ENCODE measurements at places on chromosomes 2 and 18.

GRCh38 chr2:174587579-174587978, 10.0 kb downstream of the WIPF1 start:
- DNase-seq, result no peak

GRCh38 chr2:156350374-156351142, 18.0 kb upstream of the NR4A2 start:
- DNase-seq, result no peak

DNA sequence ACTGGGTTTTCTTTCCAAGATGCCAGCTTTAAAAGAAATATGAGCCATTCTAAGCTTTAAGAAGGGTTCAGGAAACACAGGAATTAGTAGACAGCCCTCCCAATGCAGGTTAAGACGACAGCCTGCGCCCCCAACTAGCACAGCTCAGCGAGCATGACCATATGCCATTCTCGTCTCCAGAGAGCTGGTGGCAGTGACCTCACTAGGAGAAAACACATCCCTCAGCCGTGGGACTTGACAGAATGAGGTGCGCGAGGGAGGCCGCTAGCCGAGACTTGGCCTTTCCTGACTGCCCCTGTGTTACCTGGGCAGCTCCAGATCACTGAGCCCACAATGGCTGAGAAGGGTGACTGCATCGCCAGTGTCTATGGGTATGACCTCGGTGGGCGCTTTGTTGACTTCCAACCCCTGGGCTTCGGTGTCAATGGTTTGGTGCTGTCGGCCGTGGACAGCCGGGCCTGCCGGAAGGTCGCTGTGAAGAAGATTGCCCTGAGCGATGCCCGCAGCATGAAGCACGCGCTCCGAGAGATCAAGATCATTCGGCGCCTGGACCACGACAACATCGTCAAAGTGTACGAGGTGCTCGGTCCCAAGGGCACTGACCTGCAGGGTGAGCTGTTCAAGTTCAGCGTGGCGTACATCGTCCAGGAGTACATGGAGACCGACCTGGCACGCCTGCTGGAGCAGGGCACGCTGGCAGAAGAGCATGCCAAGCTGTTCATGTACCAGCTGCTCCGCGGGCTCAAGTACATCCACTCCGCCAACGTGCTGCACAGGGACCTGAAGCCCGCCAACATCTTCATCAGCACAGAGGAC, 103.9 kb downstream of the MAPK4 start:
- no peak for DNase-seq

DNA sequence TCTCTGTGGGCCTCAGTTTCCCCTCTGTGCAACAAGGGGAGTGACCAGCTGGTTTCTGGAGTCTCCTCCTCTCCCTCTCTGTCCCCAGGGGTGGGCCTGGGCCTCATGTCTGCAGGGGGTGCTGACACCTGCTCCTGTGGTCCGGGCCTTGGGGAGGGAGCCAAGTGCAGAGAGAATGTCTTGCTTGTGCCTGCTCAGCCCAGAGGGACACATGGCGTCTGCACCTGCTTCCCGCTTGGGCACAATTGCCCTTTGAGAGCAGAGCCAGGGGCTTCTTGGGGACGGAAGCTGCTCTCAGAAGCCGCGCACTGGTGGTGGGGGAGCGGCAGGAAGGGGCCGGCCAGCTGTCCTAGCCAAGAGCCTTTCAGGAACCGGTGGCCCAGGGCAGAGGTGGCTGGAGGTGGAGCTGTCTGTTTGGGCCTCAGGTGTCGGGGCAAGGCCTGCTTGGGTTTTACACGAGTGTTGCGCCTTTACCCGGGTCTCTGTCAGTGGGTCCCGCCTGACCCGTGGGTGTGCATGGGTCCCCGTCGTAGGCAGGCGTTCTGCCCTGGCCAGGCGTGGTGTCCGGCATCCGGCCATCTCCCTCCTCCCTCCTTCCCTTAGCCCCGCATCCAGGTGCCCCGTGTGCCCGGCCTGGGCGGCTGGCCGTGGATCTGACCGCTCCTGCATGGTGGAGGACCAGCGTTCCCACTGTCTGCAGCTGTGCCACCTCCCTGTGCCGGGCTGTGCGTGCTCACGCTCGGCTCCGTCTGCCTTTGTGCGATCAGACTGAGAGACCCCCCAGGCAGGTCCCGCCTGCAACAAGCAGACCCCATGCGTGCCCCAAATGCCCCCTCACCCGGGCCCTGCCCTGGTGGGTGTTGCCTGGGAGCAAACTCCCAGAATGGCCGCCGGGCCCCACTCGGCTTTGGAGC, 4.0 kb downstream of the NEU4 start:
- no peak for DNase-seq

GRCh38 chr2:181949047-181949446, 36.6 kb upstream of the PPP1R1C start:
- no peak for DNase-seq

- DNase-seq, result no peak
These were observed 179.5 kb upstream of the ID2 start for GRCh38 chr2:8502316-8502715.

DNA sequence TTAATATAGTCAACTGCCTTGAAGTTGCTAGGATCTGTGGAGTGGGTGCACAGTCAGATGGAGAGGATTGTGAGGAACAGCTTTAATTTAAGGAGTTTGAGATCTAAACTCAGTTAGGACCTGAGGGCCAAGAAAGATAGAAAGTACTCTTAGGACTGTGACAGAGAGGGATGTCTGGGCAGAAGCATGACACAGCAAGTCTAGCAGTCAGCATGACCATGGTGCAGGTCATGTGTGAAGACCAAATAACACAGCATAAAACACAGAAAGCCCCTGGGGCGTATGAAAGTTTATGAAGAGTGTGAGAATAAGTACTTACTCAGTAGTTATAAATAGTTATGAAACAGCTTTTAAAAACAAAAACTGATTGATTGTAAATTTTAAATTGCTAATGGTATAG, 107.2 kb downstream of the GALNT1 start:
- DNase-seq, result no peak

GRCh38 chr2:583666-584065, 93.5 kb downstream of the TMEM18 start:
- no peak for DNase-seq

GRCh38 chr2:111121828-111122630, 1.3 kb downstream of the BCL2L11 start:
- DNase-seq, result peak; percentile 55

GRCh38 chr2:43083710-43084698, 142.4 kb downstream of the ZFP36L2 start:
- DNase-seq, result no peak

- no peak for DNase-seq
These were observed 62.5 kb downstream of the RRM2 start for GRCh38 chr2:10185046-10185445.

GRCh38 chr2:127040169-127040568, 66.8 kb downstream of the BIN1 start:
- no peak for DNase-seq

DNA sequence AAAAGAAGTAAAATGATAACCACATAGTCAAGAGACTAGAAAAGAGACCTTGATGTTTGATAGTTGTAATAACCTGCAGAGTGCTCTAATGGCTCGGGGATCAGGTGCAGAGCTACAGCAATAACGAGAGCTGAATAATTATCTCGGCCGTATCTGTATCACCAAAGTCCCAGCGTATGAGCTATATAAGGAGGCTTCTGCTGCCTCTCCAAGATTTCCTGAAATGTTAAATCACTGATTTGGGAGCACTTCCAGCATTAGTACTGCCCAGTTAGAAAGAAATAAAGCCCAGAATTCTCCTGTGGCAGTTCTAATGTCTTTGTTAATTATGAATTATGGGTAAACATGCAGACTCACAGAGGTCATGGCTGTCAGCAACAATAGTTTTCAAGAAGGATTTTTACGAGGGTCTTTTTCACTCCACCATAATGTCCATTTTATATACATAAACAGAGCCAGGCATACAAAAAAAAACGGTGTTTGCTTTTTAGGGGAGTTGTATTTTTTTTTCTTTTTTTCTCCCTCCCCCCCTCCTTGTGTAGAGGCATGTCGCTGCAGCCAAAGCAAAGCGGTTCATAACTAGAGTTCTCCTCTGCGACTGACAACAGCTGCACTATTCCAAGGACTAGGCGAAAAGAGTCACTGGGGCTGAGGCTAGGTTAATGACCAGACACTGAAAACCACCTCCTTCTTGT, 168.3 kb upstream of the VRK2 start:
- no peak for DNase-seq

GRCh38 chr2:126912201-126912600, 13.5 kb downstream of the TEX51 start:
- DNase-seq, result no peak

DNA sequence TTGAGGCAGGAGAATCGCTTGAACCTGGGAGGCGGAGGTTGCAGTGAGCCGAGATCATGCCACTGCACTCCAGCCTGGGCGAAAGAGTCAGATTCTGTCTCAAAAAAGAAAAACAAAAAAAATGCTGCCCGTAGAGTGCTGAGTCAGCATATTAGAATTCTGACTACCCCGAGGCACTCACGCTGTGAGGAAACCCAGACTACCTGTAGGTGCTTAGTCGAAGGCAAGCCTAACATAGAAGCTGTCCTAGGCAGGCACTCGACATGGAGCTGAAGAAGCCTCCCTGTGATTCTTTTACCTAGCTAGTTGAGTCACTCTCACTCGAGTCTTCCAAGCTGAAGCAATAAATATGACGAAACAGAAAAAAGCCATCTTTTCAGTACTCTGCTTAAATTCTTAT, 1323.2 kb upstream of the DDX18 start:
- DNase-seq, result no peak

GRCh38 chr18:40210696-40211095, 1744.3 kb upstream of the PIK3C3 start:
- no peak for DNase-seq

GRCh38 chr2:139031722-139032121, 251.5 kb upstream of the NXPH2 start:
- DNase-seq, result no peak

DNA sequence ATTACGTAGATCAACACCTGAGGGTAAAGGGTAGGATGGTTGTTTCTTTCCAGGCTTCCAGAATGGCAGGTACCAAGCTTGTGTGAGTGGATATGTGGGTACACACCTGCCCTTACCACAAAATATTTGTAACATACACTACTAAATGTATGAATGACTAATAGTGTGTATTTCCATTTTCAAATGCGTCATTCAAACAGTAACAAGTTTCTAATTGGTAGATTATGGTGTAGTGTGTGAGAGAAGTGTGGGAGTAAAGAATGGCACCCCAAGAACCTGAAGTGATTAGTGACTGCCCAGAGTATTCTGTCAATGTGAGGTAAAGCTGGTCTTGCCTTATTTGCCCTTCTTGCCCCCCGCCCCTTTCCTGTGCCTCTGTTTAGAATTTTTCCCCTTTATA, 21.1 kb downstream of the AGPS start:
- no peak for DNase-seq

GRCh38 chr2:102284611-102285010, 26.8 kb upstream of the IL1RL1 start:
- DNase-seq, result no peak

DNA sequence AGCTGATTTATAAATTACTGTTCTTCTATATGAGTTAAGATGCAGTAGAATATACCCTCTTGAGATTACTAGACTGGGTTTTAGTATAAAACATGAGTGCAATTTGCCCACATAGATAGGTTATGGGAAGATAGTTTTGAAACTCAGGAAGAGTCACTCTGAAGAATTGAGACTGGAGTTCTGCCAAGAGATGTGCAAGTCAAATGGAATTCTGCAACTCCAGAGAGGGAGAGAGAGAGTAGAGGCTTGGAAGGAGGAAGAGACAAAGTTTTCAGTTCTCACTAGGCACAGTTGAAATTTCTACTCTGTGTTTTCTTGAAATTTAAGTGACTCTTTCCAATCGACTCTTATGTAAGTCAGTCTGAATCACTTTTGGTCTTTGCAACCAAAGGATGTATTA, 878.8 kb downstream of the TSN start:
- no peak for DNase-seq

DNA sequence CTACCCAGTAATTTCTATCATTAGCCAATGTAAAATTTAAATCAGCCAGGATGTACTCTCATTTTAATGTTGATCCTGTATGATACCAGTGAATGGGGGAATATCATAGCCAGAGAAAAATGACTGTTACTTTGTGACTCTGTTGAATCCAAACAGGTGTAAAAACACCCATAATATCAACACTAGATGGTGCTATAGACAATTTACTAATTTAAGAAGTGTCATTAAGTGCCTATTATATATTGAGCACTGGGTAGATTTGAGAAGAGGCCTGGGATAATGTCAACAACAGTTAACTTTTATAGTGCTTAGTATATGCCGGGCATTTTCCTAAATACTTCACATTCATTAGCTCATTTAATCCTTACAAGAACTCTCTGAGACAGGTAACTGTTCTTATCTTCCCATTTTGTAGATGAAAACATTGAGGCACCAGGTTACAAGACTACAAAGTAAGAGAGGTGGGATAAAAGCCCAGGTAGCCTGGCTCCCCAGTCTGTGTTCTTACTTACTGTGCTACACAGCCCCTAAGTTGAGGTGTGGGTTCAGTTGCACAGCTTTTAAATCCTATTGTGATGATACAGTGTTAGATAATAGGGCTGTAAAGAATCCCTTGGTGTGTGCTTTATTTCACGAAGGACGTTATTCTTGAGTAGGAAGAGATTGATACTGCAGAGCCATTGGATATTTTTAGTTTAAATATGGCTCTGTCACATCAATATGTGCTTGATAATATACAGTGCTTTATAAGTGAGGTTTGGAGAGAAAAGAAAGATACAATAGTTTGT, 325.5 kb downstream of the AGPS start:
- DNase-seq, result no peak

DNA sequence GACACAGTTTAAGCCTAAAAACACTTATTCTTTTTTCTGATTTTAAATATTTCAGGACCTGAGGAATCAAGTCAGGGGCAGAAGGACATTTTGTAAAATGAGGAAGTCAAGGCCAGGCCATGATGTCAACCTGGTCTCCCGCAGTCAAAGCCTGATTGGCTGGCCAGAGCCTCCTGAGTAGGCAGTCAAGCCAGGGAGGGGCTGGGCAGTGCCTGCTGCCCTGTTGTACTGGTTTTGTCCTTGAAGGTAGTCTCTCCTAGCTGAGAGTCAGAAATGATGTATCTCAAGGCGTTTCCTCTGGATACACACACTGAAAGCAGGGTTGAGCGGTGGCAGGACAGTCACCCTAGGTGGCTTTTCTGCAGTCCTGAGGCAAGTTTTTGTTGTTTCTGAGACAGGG, 19.8 kb downstream of the CCT7 start:
- no peak for DNase-seq

DNA sequence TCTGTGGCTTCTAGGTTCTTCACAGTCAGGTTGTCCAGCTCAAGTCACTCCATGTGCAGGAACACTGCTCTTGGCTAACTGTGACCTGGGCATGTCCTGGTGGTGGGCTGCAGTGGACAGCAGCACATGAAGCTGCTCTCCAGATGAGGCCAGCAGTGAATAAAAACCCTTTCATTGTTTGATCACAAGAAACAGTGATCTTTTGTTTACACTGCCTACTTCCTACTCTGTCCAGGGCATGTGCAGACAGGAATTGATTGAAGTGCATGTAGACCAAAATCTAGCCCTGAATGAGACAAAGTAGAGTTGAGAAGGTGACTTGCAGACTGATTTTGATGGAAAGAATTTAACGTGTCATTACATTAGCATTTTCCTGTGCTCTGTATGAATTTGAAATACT, 34.9 kb downstream of the BCL2L11 start:
- DNase-seq, result no peak

DNA sequence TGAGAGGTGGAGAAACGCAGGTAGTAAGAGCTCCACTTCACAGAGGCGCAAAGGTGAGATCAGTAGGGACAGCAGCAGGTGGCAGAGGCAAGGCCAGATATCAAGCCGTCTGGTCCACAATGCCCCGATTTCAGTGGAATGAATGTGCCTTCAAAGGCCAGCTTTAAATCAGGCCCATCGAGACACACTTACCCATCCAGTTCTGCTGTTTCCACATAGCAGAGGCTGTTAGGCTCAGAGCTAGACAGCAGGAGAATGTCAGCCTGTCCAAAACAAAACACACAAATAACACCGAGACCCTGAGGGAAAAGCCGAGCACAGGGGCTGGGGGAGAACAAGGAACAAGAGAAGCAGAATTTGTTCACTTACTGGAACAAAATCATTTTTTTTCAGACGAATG, 75.8 kb upstream of the NARS1 start:
- DNase-seq, result no peak

Measured in stimulated activated CD8-positive, alpha-beta memory T cell treated with anti-CD3 and anti-CD28 coated beads, Interleukin-4, amount 100 ng/mL, for 1 hour (primary cell).